ENCODE measurements at places on chromosomes 4 and X.
A peak's percentile ranks its signal among the peaks of the same experiment; 100 is the strongest.

- DNase-seq, result no peak
Observed at GRCh38 chr4:159185591-159186023, 82.7 kb downstream of the RAPGEF2 start.

GRCh38 chr4:107719207-107719921 is 670 bp downstream of the PAPSS1 start:
- DNase-seq, result peak; percentile 63

GRCh38 chr4:41177016-41177415 is 37.3 kb downstream of the APBB2 start:
- DNase-seq, result no peak

- no peak for DNase-seq
Observed at GRCh38 chrX:132393992-132394391, 94.8 kb downstream of the MBNL3 start.

DNA sequence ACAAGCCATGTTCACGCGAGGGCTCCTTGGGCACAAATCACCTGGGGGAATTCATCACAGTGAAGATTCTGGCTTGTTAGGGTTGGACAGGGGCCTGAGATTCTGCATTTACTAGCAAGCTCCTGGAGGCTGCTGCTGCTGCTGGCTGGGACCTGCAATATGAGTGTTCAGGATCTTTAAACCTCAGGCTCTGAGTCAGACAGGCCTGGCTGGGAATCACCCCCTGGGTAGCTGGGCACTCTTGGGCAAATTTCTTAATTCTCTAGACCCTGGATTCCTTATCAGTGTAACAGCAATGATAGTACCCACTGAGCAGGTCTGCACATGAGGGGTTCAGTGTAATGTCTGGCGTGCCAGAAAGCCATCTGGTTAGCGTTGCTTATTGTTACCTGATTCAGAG is 101.5 kb downstream of the DHX15 start:
- DNase-seq, result no peak

GRCh38 chr4:145732895-145733880 is 53.2 kb downstream of the C4orf51 start:
- peak; percentile 88 for DNase-seq

- peak; percentile 28 for DNase-seq
Observed at GRCh38 chr4:164876700-164877324, at the start of gene APELA. Gene APELA (plus strand): TSS chr4:164877178. CDS start chr4:164877332, 154 bp downstream.

GRCh38 chrX:81259714-81260395 is 58.0 kb downstream of the SH3BGRL start:
- peak; percentile 8 for DNase-seq

- peak; percentile 5 for DNase-seq
Observed at GRCh38 chrX:132592880-132593279, 104.0 kb upstream of the MBNL3 start.

DNA sequence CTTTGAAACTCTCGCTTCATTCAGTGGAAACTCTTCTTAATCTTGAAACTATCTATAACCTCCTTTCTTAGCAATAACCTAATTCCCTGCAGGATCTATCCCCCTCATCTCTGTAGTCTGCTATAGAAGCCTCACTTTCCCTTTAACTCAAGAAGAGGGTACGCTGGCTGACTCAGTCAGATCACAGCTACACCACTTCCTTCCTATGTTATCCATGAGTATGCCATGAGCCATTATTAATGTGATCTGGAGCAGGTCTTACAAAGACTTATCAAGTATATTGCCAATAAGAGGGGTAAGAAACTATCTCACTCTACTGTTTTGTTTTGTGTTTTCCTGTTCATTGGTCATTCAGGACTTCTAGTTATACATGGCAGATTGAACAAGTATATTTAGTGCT is 165.3 kb downstream of the PJA1 start:
- DNase-seq, result no peak

DNA sequence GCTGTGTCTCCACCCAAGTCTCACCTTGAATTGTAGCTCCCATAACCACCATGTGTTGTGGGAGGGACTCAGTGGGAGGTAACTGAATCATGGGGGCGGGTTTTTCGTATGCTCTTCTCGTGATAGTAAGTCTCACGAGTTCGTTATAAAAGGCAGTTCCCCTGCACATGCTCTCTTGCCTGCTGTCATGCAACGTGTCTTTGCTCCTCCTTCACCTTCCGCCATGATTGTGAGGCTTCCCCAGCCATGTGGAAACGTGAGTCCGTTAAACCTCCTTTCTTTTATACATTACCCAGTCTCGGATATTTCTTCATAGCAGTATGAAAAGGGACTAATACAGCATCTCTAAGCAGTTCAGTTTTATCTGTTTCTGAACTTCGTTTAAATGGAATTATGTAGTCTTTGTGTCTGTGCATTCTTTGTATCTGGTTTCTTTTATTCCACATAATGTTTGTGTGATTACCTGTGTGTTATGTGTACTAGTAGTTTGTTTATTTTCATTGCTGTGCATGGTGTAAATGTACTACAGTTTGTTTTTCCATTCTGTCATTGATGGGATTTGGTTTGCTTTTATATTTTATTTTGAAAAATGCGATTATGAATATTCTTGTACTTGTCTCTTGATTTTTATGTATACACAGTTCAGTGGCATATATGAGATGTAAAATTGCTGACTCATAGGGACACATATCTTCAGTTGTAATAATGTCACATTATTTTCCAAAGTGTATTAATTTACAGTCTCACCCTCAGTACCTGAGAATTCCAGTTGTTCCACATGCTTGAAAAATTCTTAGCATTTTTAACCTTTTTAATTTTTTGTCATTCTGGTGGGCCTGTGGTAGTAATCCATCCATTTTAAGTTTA is 304.9 kb downstream of the GBA3 start:
- DNase-seq, result no peak

GRCh38 chr4:24015782-24016181 is 125.9 kb upstream of the PPARGC1A start:
- DNase-seq, result no peak

- DNase-seq, result no peak
Observed at GRCh38 chr4:132383571-132384199, 765.4 kb upstream of the PCDH10 start.

- DNase-seq, result no peak
Observed at GRCh38 chr4:56077676-56078075, 128.9 kb downstream of the CEP135 start.

GRCh38 chr4:82754513-82755165 is 44.0 kb downstream of the SCD5 start:
- DNase-seq, result no peak

DNA sequence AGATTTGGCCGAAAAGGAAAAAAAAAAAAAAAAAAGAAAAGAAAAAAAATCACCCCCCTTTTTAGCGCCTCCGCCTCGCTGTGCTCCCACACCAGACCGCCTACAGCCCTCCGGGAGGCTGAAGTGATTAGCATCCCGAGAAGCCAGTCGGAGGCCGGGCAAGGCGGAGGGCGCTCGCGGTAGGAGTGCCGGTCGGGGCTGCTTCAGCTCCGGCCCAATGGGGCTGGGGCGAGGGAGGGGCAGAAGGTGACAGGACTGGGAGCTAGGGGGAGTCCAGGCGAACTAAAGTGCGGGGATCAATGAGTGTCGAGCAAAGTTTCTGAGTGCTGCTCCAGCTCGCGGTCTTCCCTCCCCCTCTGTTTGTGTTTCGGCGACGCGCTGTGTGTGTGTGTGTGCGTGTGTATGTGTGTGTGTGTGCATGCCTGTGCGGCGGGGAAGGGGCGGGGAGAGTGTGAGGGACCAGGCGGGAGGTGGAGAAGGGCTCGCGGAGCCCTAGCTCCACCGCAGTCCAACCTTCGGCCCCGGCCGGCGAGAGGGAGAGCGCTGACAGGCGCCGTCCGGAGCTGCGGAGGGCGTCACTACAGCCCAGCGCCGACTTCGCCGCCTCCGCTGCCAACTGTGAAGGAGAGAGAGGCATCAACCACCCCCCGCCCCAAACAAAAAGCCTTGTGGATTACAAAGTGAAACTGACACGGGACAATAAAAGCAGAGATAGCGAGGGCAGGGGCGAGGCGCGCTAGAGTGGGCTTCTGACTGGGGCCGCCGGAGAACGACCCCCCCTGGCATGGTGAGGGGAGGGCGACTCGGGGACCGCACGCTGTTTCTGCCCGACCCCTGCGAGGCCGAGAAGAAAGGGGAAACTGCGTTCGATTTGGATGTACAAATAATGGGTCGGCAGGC is at the start of gene FAT4:
FAT4 (plus strand) TSS at position 280 of the 900 bp plus-strand sequence. CDS start 1,457 bp downstream, outside the sequence.
- DNase-seq, result peak; percentile 87

DNA sequence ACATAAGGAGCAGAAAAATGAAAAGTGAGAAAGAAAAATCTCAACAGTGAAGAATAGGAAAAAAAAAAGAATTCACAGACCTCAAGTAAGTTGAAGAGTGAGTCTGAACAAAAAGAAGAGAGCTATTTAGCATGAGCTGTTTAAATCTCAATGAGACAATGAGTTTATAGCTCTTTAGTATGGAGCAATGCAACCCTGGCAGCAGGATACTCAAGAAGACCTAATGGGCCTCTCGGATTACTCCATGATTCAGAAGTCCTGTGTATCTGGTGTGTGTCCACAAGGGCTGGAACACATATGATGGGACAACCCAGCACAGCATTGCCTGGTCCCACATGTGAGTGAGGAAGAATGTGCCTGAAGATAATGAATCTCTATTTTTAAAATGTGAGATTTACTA is 563.1 kb upstream of the INTU start:
- no peak for DNase-seq

DNA sequence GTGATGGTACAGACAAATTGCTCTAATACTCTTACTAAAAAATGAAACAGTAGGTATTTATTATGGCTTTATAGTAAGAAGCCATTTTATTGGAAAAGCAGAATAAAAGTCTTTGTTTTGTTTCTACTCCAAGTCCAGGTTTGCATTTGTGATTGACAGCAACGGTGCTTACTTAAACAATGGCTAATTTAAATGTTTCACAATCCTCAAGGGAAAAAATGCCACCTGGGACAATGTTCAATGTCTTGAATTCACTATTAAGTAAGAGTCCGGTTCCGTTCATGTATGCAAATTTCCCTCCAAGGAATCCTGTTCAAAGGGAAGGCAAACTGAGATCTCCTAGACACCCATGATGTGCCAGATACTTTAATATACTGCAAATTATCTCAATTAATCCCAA is 123.6 kb downstream of the RBM47 start:
- DNase-seq, result no peak

GRCh38 chrX:45788315-45788714 is 587.6 kb upstream of the DIPK2B start:
- no peak for DNase-seq

GRCh38 chr4:6384541-6384940 is 87.9 kb downstream of the PPP2R2C start:
- no peak for DNase-seq

- no peak for DNase-seq
Observed at GRCh38 chr4:163694385-163694784, 199.9 kb downstream of the TMA16 start.

DNA sequence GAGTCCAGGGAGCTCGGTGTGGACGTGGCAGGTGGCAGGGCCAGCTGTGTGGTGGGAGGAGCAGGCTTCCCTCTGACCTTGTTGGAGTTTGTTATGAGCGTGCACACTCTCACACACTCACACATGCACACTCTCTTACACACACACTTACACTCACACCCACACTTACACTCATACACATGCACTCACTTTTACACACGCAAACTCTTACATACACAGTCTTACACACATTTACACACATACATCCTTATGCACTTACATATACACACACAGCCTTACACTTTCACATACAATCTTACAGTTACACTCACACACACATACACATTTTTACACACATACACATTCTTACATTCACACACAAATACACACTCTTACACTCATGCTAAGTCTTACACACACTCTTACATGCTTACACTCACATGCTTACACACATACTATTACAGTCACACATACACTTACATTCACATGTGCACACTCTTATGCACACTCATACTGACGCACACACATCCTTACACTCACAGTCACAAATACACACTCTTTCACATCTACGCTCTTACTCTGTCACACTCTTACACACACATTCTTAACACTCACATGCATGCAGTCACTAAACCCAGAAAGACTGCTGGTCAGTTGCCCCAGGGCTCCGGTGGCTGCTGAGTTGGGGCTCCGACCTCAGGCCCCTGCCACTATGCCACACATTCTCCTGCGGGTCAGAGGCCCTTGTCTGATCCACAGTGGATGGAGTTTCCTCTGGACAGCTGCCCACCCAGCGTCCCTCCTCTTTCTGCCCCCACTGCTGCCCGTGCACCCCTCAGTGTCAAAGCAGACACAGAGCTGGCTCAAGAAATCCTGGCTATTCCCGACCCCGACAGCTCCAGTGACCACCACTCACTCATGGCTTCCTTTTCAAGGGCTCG is 95.8 kb downstream of the ADRA2C start:
- no peak for DNase-seq

GRCh38 chr4:118834960-118835569 is 861 bp downstream of the SEC24D start:
- DNase-seq, result peak; percentile 85

GRCh38 chr4:103934178-103934789 is 214.5 kb upstream of the TACR3 start:
- DNase-seq, result peak; percentile 39

- no peak for DNase-seq
Observed at GRCh38 chrX:101550362-101550750, at the start of gene ARMCX1. Gene ARMCX1 (plus strand): TSS chrX:101550547. CDS start chrX:101552931, 2,384 bp downstream.

- no peak for DNase-seq
Observed at GRCh38 chrX:120120223-120120622, 4.5 kb upstream of the RHOXF1 start.

GRCh38 chrX:12709047-12709446 is 82.2 kb upstream of the PRPS2 start:
- DNase-seq, result no peak

- no peak for DNase-seq
Observed at GRCh38 chr4:122475233-122475632, 18.7 kb upstream of the IL2 start.
